Stimulated activated CD8-positive, alpha-beta memory T cell treated with anti-CD3 and anti-CD28 coated beads, Interleukin-15, amount 100 ng/mL, for 24 hours (primary cell): ENCODE measurements at places on chromosomes 2 and 18.

- no peak for DNase-seq
Observed at GRCh38 chr18:22694954-22695353, 238.2 kb upstream of the RBBP8 start.

DNA sequence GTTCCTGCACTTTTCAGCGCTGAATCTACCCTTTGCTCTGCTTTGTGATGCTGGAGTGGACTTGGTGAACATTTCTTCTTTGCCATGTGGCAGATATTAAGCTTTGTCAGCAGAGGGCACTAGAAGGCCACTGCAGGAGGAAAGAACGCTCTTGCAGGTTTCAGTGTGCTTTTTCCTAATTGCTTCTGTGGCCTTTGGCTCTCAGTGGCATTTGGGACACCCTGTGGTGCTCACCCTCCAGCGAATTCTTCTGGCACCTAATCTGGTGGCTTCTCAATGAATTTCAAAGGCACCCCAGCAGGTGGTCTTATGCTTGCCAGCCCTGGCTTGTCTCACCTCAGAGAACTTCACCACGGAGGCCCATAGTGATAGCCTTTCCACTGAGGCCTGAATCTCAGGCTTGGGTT is 146.7 kb downstream of the MYO3B start:
- DNase-seq, result no peak

GRCh38 chr18:66872277-66872676 is 268.4 kb upstream of the CDH19 start:
- DNase-seq, result no peak

DNA sequence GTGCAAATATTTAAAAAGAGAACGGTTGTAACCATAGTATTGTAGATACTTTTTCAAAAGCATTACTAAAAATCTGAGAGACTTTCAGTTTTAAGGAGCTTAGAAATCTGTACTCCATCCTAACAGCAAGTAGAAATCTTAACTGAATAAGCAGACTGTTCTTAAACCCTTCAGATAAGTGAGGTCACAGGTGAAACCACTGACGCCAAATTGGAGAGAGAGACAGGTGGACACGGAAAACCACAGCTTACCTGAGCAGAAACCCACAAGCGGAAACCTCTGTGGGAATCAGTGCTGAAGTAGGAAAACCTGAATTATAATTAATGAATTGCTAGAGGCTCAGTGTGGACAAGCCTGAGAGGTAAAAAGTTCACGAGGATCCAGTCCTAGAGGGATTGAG is 959.4 kb upstream of the CELF4 start:
- DNase-seq, result no peak

DNA sequence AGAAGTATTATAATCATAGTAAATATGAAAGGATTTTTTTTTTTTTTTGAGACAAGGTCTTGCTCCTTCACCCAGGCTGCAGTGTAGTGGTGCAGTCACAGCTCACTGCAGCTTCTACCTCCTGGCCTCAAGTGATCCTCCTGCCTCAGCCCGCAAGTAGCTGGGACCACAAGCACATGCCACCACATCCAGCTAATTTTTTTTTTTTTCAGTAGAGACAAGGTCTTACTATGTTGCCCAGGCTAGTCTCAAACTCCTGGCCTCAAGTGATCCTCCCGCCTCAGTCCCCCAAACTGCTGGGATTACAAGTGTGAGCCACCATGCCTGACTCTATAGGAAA is 301.6 kb upstream of the STON1 start:
- DNase-seq, result no peak

GRCh38 chr18:50606609-50607008 is 46.7 kb downstream of the MAPK4 start:
- no peak for DNase-seq

DNA sequence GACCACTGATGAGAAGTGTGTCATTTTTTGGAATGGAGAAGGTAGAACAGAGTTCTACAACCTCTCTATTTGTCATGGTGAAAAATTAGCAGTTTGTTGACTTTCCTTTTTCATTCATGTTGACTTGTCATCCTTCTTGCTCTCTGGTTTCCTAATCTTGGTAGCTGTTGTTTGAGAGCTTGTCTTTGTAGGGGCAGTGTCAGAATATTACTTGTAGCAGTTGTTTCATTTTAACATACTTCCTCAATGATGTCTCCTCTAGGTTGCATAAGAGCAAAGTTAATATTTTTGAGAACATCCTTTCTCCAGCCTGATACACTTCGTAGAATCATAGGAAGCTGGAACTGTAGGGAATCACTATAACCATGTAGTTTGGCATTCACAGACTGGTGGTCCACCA is 368.2 kb upstream of the FANCL start:
- DNase-seq, result no peak

DNA sequence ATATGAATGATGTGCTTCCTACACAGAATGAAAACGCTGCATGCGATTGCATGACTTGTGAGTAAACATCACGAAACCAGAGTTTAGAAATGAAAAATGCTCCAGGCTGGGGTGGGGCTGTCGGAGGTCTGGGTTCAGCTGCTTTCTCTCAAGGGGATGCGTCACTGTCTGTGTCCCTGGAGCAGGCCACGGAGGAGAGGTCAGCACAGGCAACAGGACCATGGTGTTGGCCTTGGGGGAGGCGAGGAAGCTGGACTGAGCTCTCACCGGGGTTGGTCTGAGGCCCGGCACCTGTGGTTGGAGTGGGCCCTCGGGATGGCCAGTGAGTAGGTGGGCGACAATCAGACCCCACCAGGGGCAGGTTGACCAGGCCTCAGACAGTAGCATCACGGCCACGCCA is 89.0 kb upstream of the TMEM18 start:
- no peak for DNase-seq

GRCh38 chr2:143230506-143231253 is 101.5 kb downstream of the ARHGAP15 start:
- DNase-seq, result no peak

DNA sequence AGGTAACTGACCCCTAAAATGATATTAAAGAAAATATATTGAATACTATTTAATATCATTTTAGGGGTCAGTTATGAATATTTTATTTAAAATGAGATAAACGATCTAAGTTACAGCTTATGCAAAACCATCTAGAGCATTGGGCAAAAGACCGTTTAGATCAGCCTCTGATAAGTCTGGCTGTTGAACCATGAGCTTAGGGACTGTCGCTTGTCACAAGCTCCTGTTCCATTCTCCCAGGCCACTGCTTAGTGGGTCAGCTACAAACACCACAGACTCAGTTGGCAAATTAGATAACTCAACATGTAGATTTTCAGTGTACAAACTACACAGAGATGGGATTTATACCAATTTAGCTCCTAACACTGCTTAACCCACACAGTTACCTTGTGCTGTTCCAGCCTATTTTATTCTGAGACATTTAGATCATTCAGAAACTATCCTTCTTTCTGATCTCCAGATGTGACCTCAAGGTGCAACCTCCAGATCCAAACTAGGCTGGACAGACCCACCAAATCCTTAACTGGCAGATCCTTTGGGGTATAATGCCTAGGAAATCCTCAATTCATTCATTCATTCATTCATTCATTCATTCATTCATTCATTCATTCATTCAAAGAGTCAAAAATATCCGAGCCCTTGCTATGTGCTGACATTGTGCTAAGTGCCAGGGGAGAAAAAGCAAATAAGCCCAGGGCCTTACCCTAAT is 82.8 kb downstream of the HRH4 start:
- no peak for DNase-seq

DNA sequence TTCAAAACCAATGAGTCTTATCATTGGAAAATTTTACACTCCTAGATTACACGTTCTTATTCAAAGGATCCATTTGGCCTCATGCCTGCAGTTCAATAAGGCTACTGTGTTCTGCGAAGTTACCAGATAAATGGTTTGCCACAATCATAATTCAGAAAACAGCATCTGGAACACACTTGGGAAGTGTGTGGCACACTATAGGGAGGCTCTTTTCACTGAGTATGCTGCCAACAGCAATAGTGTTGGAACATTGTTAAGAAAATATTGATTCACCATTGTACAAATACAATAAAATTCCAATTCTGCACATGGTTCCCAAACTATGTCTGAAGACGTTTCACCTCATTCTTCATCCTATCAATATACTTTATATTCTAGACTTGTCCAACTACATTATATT is 141.4 kb upstream of the DOK6 start:
- DNase-seq, result no peak

GRCh38 chr2:225662101-225662500 is 262.6 kb downstream of the NYAP2 start:
- DNase-seq, result no peak

DNA sequence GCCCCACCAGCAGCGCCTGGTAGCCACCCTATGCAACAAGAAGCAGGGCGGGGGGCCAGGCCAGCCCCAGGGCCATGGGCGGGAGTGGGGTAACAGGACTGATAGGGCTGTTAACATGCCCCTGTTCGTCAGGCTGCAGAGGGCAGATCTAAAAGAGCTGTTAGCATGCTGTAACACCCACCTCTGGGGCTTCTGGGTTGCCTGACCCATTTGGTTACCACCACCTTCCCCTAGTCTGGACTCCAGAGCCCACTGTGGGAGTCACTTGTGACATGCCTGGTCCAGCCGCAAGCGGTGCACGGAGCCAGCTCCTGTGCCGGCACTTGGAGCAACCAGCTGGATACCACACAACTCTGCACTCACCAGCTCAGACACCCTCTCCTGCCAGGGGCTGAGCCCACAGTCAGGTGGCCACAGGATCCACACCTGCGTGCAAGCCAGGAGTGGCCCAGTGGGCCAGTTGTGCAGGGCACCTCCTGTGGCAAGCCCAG is 2.1 kb downstream of the METTL8 start:
- DNase-seq, result no peak

DNA sequence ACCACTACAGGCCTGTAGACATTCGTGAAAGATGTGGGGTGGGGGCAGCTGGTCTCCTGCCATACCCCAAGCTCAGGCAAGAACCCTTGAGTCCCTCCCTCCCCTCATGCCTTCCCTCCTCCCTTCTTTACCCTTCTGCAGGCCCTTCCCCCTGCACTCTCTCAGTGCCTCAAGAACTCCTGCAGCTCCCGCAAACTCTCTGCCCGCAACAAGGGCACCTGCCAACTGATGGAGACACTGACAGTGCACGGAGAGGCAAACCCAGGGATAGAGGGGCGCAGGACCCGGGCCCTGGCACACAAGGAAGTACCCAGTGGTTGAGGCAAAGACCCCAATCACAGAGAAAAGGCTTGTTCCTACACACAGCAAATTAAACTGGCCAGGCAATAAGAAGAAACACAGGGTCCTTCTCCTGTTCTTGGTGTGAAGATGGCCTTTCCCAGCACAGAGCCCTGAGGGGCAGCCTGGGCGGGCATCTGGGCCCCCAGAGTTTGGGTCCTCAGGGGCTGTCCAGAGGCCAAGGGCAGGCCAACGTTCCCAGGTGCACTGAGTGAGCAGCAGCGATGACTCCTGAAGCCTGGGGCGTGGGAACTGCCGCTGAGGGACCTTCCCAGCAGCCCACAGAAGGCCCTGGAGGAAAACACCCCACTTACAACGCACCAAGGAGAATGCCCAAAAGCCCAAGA is 1.6 kb downstream of the TEKT4 start:
- DNase-seq, result no peak

- DNase-seq, result no peak
Observed at GRCh38 chr2:239321596-239322415, 79.0 kb downstream of the HDAC4 start.

DNA sequence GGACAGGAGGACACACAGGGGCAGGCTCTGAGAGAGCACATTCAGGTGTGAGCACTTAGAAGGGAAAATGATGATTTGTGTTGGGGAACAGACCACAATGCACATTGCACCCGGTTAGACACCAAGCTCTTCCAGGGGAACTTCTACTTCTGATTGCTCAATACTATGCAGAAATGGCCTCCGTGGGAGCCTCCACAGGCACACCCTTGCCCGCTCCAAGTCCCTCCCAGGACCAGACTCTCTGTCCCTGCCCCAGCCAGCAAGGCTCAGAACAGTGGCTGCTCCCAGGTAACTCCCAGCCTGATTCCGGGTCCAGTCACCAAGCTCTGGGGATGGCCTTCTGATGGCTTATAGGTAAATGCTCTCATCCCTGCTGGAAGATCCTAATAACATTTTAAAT is 56.2 kb downstream of the BCL2L11 start:
- no peak for DNase-seq

GRCh38 chr2:20682167-20682920 is 15.4 kb downstream of the GDF7 start:
- DNase-seq, result no peak

DNA sequence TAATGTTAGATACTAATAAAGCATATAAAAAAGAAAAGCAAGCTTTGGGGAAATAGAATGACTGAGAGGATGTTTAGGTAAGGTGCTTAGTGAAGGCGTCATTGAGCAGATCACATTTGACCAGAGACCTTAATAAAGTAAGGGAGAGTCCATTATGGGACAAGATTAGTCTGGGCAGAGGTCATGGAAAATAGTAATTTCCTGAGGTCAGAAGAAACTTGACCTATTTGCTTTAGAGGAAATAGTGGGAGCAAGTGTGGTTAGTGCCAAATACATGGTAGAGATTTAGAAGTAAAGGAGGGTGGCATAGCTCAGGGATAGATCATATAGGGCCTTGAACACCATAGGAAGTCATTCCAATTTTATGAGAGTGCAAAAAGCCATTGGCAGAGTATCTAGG is 24.5 kb upstream of the SLC8A1 start:
- no peak for DNase-seq

DNA sequence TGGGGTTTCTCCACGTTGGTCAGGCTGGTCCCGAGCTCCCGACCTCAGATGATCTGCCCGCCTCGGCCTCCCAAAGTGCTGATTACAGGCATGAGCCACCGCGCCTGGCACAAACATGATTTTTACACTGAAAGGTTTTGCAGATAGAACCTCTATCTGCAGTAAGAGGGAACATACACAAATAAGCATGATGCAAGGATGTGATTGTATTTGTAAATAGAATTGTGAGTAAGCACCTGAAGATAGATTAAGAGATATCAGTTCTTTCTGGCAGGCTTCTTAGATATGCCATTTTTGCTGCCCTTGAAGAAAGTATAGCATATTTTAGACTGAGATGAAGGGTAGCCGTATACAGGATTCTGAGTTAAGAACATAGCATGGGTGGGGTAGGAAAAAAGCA is 3.6 kb downstream of the COMMD1 start:
- no peak for DNase-seq

GRCh38 chr2:168471163-168471475 is 15.0 kb downstream of the CERS6 start:
- no peak for DNase-seq

DNA sequence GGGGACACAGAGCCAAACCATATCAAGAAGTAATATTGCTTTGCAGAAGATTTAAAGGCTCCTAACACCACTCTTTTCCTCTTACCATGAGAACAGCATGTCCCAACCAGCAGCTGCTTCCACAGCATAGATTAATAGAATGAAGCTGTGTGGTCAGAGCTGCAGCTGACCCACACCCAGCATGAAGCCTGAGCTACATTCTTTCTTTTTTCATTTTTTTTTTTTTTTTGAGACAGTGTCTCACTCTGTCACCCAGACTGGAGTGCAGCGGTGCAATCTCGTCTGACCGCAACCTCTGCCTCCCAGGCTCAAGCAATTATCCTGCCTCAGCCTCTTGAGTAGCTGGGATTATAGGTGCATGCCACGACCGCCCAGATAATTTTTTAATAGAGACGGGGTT is 289.8 kb downstream of the RAD51AP2 start:
- no peak for DNase-seq

GRCh38 chr2:239693330-239693729 is 292.5 kb upstream of the HDAC4 start:
- DNase-seq, result no peak
